NK-92 treated with Interleukin-12 subunit alpha and Interleukin-12 subunit beta, amount 100 ng/mL, for 24 hours (cell line): ENCODE measurements at places on chromosomes 16 and 17.

DNA sequence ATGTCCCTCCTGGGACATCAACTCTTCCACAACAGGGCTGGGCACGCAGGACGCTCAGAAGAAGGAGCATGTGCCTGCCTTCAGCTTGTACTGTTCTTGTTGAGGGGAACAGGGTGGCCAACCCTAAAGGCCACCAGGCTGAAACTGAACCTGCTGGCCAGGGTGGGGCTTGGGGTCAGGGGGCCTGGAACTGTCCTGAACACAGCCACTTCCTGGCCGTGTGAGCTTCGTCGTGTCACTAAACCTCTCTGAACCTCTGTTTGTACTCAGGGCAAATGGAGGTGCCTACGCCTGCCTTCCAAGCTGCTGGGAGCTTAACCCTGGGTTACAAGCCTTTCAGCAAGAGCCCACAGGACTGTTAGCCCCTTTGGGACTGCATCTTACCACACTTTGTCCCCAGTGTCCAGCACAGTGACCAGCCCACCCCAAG lies 6.7 kb downstream of the ARHGAP27 start:
- no peak for DNase-seq

DNA sequence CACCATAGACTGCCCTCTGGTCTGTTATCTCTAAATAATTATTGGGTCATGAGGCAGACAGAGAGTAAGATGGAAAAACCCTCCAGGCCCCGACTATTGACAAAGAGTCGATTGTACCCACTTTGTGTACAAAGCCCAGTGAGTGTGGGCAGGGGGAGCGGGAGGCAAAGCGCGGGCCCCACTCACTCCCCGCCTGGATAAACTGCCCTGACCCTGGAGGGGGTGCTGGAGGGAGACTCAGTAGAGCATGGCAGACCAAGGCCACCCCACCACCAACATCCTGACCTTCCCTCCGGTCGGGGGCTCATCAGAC lies 11.2 kb upstream of the CPSF4L start:
- DNase-seq: no peak

GRCh38 chr17:27346228-27346899 lies 52.5 kb downstream of the WSB1 start:
- DNase-seq: no peak

- no peak for DNase-seq
Observed at GRCh38 chr16:10870808-10871156, 6.2 kb upstream of the CIITA start.

DNA sequence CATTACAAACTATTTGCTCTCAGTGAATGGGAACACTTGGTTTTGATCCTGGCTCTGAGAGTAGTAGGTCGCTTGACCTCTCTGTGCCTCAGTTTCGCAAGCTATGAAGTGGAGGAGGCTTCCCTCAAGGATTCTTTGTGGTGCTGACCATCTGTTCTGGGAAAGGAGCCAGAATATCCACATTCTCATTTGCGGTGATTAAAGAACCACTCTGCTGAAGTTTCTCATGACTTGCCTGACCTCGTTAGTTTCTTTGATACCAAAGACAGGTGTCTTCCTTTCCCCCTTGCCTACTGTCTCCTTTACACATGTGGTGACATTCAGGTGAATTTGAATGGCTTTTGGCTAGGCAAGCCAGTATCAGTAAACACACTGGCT lies 116.0 kb downstream of the SNX29 start:
- no peak for DNase-seq

- no peak for DNase-seq
Observed at GRCh38 chr17:53516636-53517035, 306.1 kb upstream of the KIF2B start.

GRCh38 chr17:7701681-7702080 lies 3.3 kb upstream of the EFNB3 start:
- no peak for DNase-seq

- no peak for DNase-seq
Observed at GRCh38 chr17:49759203-49759602, 4.7 kb downstream of the FAM117A start.

DNA sequence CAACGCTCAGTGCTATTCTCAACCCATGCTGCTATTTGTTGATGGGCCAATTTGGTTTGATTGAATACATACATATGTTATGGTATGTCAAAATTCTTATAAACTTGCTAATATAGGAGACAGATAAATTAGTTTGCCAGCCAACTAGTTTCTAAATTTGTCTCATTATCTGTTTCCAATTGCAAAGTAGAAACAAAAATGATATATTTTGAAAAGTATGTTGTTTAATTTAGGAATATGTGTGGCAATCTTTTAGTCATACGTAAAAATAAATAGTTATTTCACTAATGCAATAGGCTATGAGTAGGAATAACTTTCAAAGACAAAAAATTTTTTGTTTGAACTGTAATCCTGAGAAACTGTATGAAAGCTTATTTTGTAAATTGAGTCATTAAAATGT lies 210.6 kb upstream of the KCNJ16 start:
- DNase-seq: no peak

DNA sequence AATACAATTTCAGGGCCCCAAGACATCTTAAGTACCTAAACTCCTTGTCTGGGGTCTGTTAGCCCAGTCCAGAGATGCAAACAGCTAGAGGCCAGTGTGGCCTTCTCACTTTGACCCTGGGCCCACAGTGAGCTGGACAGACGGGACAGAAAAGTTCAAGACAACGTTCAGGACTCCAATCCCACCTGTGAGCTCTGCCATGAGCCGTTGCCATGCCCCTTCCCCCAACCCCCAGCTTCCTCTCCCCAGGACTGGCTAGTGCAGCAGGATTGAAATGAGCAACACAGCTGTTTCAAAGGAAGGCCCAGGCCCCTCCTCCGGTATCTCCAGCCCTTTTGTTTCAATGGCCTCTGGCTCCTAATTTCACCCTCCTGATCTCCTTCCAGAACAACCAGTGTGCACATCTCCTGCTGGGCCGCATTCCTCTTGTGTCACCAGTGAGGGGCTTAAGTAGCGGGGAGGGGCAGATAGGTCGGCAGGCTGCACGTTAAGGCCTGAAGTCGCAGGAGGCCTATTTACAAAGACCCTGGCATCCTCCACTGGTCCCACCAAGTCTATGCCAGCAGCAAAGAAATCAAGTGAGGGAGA lies 11.3 kb downstream of the AXIN2 start:
- DNase-seq: no peak

DNA sequence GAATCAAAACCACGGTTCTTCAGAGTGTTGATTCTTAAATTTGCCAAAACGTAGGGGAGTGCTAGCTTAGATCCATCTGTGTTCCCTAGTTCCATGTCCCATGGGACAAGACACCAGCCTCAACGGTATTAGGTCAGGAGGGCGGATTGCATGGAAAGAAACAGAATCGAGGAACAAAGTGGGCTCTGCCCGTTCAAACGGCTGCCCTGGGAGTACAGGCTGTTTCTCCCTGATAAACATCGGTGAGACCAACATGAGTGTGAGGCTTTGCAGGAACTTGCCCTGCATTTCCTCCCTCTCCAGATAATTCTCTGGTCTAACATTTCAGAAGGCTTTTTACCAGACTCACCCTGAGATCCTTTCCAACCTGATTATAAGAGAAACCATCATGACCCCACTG lies 82.2 kb downstream of the MRM3 start:
- DNase-seq: no peak

- no peak for DNase-seq
Observed at GRCh38 chr17:50668025-50668837, 33.5 kb downstream of the ABCC3 start.
